ENCODE measurements at places on chromosomes 13 and 19.

DNA sequence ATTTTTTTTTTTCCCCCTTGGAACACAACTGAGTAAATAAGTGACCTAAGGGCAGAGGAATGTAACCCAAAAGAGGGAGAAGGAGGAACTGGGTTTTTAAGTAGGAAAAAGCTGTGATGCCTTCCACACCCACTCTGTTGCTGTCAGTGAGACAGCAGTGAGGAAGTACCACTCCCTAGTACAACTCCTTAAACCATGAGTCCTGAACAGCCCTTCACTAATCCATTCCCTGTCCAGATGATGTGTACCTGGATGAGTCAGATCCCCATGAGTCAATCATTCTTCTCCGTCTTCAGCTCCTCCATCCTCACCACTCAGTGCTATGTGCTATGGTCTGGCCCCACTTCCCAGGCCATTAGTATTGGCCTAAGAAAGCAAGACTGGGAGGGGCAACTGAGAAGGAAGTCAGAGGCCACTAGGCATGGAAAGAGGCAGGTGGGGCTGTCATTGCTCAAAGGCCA is 12.9 kb upstream of the CXCL17 start:
- DNase-seq: no peak

- DNase-seq: no peak
Observed at GRCh38 chr13:44397766-44398223, 24.2 kb downstream of the SERP2 start.

DNA sequence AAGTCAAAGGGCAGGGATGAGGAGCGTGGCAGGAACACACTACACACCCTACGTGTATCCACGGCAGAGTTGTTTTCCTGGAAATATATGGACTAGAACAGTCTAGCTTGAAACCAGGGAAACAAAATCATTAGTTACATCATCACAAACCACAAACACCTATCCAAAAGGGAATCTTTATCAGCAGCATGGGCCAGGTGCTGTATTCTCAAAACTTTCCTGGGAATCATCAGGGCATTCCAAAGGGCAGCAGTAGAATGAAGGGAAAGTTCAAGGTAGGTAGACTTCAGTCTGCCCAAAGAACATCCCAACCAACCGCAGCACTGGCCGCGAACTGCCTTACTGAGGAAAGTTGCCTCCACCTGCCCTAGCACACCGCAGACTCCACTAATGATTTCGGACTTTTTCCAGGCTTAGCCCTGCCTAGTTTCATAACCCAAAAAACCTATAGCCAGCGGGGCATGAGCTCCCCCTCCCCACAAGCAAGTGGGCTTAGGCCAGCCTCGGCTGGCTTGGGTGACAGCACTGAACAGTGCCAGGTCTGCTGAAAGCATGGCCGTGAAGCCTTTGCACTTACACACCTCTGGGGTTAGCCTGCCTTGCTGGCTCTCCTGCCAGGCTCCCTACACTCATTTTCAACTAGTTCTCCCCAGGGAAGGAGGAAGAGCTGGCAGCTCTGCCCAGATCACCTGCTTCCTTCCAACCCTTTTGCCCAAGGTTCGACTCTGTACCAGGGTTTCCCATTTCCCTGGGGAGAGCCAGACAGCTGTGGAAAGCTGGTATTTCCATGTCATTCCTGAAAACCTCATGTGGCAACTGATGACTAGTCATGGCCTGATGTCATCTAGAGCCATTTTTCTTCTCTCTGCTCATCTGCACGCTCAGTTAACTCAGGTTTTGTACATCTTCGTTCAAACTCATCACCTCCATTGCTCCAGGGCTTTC is 77.3 kb upstream of the UBAC2 start:
- no peak for DNase-seq

- DNase-seq: no peak
Observed at GRCh38 chr19:14952767-14953166, 11.5 kb downstream of the OR7C2 start.

GRCh38 chr19:4061178-4061682 is 5.5 kb downstream of the ZBTB7A start:
- no peak for DNase-seq

GRCh38 chr13:60435762-60436374 is 38.8 kb downstream of the TDRD3 start:
- DNase-seq: no peak

All from thymus (tissue), 14 donors.